ENCODE measurements at places on chromosomes 3 and 15.
A peak's percentile ranks its signal among the peaks of the same experiment; 100 is the strongest.

GRCh38 chr3:47398228-47398627 is 17.4 kb downstream of the PTPN23 start:
- DNase-seq: no peak

GRCh38 chr15:90291679-90292356 is 26.3 kb downstream of the NGRN start:
- DNase-seq: no peak

- no peak for DNase-seq
These were observed 174.2 kb downstream of the GABRB3 start for GRCh38 chr15:26598704-26599103.

GRCh38 chr3:138271189-138271794 is 58.4 kb downstream of the NME9 start:
- DNase-seq: no peak

DNA sequence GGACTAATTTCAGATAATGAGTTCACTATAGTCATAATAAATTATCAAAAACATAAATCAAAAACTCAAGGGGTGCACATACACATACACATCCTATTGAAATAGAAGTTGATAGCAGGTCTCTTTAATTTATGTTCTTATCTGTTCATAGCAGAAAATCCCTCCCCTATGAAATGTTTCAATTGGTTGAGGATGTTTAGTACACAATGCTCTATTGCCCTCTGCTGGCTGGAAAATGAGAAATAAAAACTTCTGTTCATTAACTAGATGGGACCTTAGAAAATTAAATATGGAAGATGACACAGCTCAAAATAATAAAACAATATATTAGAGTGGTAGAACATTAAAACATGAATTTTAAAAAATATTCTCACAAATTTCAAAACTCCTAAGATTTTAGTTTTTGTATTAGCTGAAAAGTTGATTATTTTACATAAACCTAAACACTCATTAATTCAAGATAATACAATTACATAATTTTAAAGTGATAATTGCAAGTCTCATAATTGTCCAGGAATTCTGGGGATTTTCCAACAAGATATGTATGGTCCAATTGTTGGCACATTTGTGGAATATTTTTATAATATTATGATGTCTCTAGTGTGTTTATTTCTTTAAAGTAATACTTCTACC is 735.0 kb downstream of the ROBO1 start:
- peak; percentile 61 for DNase-seq

- DNase-seq: peak; percentile 94
These were observed 12.8 kb upstream of the CSRNP1 start for GRCh38 chr3:39166134-39166710.

Measured in muscle of back (tissue), 13 donors.